Astrocyte of the hippocampus (primary cell): ENCODE measurements at places on chromosomes 6 and 20.

- DNase-seq = no peak
Observed at GRCh38 chr6:111653979-111654378, 48.3 kb upstream of the TRAF3IP2 start.

GRCh38 chr6:131947986-131948661 is 3.0 kb downstream of the CCN2 start:
- DNase-seq = peak; percentile 78

DNA sequence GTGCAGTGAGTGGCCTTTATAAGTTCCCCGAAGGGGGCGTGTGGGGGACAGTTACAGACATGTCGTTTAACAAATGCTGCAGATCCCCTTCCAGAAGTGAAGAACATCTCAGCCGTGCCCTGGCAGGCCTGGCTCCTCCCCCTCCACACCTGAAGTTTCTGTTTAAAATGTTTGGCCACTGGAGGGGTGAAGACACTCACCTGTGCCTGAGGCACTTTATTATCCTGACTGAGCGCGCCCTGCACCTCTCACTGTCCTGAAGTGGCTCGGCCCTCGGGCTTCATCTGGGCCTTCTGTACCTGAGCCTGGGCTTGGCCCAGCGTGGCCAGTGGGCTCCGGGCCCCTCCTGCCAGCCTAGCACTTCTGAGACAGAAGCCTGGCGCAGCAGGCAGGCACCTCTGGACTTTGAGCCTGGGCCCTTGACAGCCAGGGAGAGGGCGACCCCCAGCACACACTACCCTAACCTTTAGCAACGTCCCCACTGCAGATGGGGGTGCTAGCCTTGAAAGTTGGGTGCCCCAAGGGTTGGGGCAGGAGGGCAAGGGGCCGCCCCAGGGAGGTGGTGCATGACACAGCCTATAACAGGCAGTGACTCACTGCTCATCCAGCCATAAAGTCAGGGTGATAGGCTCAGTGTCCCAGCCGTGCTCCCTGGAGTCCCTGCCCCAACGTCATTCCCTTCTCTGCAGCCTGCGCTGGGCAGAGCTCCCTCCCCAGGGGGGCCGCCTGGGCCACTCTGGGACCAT is 13.6 kb upstream of the GATA5 start:
- no peak for DNase-seq

GRCh38 chr6:167678102-167679101 is 148.3 kb upstream of the AFDN start:
- DNase-seq = peak; percentile 66

DNA sequence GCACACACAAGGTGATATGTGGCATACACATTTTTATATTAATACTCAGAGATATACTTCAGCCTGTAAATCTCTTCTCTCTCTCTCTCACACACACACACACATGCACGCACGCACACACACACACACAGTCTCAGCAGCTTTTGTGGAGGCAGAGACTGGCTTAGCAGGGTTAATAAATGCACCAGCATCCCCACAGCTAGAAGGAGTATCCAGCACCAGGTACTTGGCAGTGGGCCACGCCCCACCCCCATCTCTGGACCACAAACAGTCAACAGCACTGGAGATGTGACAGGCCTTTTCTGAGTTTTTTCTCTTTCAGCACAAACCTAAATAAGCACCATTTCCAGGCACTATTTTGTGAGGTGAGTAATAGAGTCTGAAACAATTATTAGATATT is 47.3 kb upstream of the LRFN2 start:
- peak; percentile 5 for DNase-seq

GRCh38 chr6:90274451-90275030 is 22.1 kb downstream of the BACH2 start:
- no peak for DNase-seq

DNA sequence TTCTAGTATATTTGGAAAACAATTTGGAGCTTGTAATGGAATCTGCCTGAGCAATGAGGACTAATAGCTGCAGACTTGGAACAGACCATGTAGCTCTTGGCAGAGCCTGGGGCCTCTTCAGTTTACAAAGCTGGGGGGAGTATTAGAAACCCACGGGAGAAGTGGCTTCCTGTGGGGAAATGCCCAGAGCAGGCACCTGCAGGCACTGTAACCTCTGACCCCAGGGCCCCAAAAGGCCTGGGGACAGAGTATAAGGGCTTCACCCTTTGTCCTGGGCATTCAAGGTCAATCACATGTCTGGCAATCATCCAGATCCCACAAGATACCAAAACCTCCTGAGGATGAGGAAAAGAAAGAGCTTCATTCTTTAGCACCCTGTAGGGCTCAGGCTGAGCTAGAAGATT is 19.4 kb downstream of the PKIG start:
- DNase-seq = peak; percentile 81
